ENCODE measurements at places on chromosomes 2 and 18.

DNA sequence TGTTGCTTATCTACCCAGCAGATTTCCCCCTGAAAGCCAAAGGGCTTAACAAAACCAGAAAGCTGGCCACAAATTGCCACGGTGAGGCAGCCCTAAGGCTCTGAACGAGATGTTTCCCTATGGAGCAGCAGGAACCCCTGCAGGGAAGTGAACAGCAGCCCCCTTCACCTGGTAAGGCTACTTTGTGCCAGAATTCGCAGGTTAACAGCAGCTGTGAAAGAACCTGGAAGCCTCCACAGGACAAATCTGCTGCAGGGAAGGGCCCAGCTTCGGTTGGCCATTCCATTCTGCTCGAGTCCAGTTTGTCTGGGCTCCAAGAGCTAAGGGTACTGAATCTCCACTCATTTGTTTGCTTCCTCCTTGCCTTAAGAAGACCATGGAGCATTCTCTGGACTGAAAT, 175.3 kb downstream of the PDE11A start:
- DNase-seq, result no peak

DNA sequence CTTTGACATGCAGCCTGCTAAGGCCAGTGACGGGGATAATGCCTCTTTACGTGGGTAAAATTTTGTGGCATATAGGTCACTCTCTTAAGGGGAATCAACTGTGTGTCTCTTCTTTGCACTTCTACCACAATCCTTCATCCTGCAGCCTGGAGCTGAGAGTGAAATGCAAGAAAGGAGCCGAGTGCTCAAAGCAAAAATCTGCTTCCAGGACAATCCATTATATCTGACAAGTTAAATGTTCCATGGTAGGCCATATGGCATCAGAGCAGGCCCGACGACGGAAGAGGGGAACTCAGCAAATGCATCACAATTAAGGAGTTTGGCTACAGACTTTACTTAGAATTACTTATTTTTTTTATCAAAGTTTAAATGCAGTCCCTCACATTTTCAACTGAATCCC, 171.2 kb downstream of the TCF4 start:
- no peak for DNase-seq

DNA sequence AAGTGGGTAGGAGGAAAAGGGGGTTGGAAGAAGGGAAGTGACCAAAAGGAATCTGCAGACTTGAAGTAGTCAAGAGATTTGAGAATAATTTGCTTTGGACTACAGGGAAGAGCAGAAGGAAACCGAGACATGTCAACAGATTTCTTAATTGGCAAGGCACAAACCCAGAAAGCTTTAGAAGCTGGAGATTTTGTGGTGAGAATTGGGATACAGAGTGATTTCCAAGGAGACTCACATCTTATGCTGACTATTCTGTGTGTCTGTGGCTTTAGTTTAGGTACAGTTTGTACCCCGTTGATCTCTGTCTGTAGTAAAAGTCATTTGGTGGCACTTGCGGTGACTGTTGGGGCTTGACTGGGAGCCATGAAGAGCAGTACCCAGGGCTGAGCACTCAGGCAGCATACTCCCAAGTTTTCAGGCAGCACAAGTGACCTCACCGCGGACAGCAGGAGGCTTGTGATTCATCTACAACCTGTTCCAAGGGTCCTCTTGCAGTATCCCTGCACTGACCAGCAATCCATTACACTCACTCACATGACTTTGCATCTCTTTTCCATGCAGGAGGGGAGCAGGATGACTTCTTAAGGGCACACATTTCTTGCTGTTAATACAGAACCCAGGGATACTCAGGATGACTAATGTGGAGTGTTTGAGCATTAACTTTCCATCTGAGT, 97.1 kb upstream of the TNP1 start:
- DNase-seq, result no peak

GRCh38 chr2:22485486-22485885, 899.5 kb upstream of the KLHL29 start:
- no peak for DNase-seq

DNA sequence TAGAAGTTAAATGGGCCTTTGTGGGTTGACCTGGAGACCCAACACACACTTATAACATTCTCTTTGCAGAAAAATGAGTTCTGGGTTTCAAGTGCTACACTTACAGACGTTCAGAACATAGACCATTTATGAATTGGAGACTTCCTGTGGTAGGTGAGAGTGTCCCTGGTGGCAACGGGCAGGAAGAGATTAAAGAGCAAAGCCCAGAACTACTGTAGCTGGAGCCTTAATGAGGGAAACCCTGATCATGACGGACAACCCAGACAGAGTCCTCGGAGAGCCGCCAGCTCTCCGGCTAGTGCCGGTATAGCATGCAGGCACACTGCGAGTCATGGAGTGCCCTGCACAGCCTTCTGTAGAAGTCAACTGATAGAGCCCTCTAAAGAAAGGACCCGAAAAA, 44.5 kb upstream of the RMDN2 start:
- no peak for DNase-seq

DNA sequence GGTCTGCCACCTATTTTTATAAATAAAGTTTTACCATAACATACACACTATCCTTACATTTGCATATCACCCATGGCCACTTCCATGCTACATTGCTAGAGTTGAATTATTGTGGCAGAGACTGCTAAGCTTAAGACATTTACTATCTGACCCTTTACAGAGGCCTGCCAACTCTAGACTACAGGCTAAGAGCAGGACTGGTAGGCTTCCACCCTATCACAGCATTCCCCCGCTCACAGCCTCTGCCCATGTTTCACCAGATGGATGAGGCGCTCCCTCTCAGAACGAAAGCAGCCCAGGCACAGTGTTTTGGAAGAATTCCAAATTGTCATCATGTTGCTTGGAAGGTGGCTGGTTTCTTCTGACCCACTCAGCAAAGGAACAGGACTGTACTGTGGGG, 91.7 kb upstream of the SLC35G4 start:
- no peak for DNase-seq

GRCh38 chr2:23524261-23524706, 139.3 kb downstream of the KLHL29 start:
- no peak for DNase-seq

- no peak for DNase-seq
Measured at GRCh38 chr2:174874085-174874484, 109.8 kb upstream of the CHRNA1 start.

- no peak for DNase-seq
Measured at GRCh38 chr2:38731684-38732221, 19.4 kb downstream of the SRSF7 start.

- DNase-seq, result no peak
Measured at GRCh38 chr18:421247-422155, 79.0 kb downstream of the COLEC12 start.

DNA sequence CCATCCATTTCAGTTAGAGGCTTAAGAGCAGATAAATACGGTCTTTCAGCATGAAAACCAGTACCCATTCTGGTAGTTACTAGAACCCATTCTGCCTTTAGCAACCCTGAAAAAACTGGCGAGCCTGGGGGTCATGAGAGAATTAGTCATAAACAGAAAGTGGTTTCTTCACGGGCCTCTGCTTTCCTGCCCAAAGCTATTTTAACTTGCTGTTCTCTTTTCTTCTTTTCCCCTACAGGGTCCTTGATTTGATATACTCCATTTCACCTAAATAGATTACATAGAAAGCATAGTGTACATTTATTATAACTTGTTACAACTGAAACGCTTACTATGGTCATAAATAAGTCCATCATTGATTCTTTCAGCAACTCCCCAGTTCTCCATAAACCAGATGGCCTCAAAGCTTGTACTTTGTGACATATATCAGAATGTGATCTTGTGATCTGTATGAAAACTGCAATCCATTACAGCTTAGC, 48.3 kb downstream of the WDFY1 start:
- DNase-seq, result no peak

DNA sequence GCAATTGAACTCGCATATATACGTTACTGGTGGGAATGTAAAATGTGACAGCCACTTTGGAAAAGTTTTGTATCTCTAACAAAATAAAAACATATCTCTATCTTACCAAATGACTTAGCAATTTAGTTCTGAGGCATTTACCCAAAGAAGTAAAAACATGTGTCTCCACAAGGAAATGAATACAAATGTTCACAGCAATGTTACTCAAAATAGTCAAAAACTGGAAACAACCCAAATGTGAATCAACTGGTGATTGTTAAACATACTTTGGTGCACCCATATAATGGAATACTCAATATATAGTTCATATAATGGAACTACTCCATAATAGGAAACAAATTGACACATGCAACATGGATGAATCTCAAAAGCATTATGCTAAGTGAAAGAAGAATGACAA, 70.4 kb upstream of the DNER start:
- no peak for DNase-seq

DNA sequence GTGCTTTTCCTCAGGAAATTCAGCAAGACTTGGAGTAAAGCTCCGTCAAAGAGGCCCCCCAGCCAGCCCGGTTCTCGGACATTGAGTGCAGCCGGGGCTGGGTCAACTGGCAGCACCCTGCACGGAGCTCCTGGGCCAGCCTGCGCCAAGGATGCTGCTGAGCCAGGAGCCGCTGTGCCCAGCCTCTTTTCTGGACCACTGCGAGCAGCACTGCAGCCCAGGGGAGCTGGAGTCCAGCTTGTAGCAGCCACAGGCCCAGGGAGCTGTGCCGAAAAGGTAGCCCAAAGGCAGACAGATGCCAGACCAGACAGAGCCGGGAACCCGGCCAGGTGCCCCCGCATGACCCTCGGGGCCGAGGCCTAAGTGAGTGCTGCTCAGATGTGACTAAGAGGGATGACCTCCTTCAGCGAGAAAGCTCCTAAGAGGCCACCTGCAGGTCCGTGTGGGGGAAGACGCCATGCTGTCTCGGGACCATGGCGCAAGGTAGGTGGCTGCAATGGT, 7.3 kb downstream of the CLHC1 start:
- DNase-seq, result no peak

DNA sequence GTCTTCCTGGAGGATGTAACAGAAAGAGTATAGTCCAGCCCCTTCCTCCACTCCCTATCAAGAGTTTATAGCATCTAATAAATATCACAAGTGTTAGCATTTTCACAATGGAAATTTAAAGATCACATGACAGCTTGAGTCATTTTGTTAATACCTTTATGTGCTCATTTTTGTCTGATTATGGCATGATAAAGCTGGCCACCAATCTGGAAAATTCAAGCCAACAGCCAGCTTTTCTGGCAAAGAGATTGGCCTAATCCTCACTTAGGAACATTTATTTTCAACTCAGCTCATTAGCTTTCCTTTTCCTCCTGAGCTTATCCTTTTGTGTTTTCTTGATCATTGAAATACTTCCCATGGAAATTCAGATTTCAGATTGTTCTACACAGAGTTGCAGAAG, 262.9 kb upstream of the RBMS1 start:
- no peak for DNase-seq

DNA sequence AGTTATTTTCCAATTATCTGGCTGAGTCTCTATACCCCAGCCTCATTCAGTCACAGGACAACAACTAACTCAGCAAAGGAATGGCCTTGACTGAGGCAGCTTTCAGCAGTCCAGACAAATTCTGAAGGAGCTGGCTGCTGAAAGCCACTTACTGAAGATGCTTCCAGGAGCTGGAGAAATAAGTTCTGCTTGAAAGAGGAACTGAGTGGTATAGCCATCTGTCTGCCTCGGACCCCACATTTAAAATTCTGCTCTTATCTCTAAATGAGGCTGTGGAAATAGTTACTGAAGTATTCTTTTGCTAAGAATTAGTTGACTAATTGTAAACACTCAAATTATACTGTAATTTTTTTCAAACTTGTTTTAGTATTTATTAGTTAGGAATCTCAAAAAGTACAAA, 9.1 kb upstream of the GPD2 start:
- DNase-seq, result no peak

DNA sequence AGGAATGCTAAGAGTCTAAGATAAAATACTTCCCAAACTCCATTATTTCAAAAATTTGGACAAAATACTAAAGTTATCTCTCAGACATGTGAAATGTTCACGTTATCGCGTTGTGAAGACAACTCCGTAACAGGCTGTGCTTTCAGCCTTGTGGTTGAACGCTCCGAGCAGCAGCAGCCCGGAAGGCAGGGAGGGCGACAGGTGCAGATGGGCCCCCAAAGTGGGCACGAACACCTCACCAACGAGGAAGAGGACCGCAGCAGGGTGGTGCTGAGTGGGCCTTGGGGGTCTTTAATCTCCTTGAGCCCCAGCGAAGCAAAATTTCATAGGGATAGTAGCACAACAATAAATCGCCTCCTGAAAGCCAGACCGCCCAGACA, 1.0 kb upstream of the FAM110C start:
- DNase-seq, result no peak

- DNase-seq, result peak; percentile 7
Measured at GRCh38 chr18:26386002-26386401, 159.8 kb downstream of the TAF4B start.

GRCh38 chr18:79662439-79662838, 17.2 kb upstream of the CTDP1 start:
- no peak for DNase-seq

GRCh38 chr2:129456691-129457090, 522.8 kb upstream of the RAB6C start:
- no peak for DNase-seq

DNA sequence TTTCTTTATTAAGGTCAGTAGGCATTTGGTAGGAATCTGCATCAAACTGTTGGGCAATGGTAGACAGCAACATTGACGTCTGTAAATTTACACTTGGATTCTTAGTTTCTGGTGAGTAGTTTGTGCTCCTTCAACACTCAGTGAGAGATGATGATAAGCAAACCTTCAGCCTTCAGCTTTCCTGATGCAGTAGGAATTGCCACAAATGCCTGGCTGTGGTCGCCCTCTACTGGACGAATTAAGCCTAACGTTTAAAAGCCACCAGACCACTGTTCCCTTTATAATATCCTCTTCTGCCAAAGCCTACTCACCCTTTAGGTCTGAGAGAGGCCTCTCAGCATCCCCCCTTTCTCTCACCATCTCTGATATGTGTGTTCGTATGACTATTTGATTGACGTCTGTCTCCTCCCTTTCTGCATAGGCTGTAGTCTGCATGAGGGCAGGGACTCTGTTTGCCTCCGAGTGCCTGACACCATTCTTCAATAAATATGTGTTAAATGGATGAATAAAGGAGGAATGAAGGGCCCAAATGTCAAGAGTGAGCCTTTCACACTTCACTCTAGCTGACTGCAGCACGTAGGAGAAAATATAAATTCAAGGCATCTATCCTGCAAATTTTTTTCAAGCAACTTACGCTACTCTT, 47.0 kb upstream of the PLEKHM3 start:
- DNase-seq, result peak; percentile 35

GRCh38 chr2:228516019-228516418, 334.5 kb upstream of the SPHKAP start:
- DNase-seq, result no peak

- DNase-seq, result no peak
Measured at GRCh38 chr2:29502460-29502911, 387.3 kb downstream of the CLIP4 start.

GRCh38 chr18:73514449-73514848, 633.2 kb downstream of the FBXO15 start:
- no peak for DNase-seq

GRCh38 chr18:70166668-70167067, 38.8 kb downstream of the RTTN start:
- no peak for DNase-seq

GRCh38 chr2:54599914-54600313, 123.5 kb upstream of the EML6 start:
- DNase-seq, result no peak

GRCh38 chr2:190627448-190628412, 21.2 kb upstream of the NAB1 start:
- no peak for DNase-seq

All from AG09319 (cell line).